ENCODE measurements at places on chromosomes 16 and 17.

DNA sequence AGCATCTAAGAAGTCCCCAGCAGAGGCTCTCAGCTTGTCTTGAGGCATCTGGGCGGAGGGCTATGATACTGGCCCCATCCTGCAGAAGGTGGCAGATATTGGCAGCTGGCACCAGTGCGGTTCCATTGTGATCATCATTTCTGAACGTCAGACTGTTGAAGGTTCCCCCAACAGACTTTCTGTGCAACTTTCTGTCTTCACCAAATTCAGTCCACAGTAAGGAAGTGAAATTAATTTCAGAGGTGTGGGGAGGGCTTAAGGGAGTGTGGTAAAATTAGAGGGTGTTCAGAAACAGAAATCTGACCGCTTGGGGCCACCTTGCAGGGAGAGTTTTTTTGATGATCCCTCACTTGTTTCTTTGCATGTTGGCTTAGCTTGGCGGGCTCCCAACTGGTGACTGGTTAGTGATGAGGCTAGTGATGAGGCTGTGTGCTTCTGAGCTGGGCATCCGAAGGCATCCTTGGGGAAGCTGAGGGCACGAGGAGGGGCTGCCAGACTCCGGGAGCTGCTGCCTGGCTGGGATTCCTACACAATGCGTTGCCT, at the start of gene CIITA:
Gene CIITA (plus strand): TSS at position 404 of the 543 bp plus-strand sequence. CDS start 129 bp downstream, at position 533.
- DNase-seq: peak; percentile 26

DNA sequence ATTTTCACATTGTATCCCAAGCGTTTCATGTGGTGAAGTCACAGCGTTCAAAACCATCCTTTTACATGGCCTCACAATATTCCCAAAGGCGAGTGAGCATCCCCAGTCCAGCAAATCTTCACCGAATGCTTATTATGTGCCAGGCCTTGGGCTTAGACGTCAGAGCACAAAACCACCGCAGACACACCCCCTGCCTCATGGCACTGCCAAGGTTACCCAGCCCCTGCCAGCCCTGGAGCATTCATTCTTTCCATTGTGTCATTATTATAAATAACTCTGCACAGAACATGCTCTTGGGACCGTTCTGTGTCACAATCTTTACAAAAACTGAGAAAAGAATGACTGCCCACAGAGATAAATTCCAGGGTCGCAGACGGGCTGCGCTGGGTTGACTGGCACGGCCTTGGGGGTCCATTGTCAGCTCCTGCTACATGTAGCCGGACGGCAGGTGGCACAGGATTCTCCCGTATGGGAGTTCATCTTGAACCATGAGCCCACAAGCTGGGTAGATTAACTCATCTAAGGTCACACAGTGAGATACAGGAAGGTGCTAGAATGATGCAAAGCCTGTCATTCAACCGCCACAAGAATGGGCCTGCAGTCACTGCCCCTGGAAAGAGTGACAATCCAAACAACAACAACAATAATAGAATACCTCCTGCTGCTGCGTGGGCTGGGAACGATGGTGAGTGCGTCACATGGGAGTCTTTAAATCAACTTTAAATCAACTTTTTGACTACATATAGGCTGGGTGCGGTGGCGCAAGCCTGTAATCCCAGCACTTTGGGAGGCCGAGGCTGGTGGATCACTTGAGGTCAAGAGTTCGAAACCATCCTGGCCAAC, 4.5 kb upstream of the NECAB2 start:
- no peak for DNase-seq

GRCh38 chr16:46568472-46569230, 52.5 kb downstream of the SHCBP1 start:
- no peak for DNase-seq

GRCh38 chr17:4839965-4840892, 7.1 kb downstream of the MINK1 start:
- DNase-seq: no peak

GRCh38 chr17:75267411-75268232, 3.4 kb downstream of the MIF4GD start:
- peak; percentile 30 for DNase-seq

DNA sequence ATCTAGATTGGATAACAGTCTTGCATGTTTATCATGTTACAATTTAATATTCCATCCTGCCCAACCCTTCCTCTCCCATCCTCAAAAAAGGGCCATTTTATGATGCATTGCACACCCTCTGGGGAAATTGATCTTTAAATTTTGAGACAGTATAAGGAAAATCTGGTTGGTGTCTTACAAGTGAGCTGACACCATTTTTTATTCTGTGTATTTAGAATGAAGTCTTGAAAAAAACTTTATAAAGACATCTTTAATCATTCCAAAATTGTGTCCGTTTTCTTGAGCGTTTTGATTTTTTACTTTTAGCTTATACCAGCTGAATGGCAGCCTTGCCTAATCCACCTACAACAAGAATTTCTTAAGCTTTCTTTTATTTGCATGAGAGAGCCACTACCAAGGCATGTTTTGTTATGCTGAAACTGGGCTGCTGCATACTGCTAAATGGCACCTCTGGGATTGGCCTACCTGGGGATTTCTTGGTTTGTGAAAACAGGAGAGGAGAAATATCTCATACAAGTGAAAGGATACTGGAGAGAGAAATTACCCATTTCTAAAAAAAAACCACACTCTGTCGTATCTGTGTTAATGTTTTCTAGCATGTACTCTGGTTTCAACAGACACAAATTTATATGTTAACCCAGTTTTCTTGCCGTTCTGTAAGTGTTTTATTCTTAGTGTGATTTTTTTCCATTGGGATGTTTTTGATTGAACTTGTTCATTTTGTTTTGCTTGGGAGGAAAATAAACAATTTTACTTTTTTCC, 52.2 kb downstream of the TUBD1 start:
- peak; percentile 80 for DNase-seq

GRCh38 chr16:49236216-49236615, 45.4 kb downstream of the CBLN1 start:
- no peak for DNase-seq

DNA sequence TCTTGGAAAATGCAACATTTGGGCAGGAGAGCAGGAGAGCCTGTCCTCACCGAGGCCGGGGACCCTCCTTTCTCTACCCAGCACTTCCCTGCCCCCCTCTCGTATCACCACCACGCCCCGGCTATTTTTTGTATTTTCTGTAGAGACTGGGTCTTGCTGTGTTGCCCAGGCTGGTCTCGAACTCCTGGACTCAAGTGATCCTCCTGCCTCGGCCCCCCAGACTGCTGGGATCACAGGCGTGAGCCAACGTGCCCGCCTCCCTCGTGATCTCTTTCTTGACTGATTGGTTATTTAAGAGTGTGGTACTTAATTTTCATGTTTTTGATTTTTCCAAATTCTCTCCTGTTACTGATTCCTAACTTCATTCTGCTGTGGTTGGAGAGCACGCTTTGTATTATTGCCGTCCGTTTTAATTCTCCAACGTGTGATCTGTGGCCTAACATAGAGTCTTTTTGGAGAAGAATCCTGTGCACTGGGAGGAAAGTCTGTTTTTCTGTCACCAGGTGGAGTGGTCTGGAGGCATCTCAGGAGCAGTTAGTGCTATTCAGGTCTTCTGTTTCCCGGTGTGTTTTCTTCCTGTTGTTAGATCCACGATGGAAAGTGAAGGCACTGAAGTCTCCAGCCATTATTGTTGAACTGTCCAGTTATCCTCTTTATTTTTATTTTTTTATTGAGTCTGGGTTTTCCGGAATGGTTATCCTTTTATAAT, 40.4 kb downstream of the ZNF778 start:
- DNase-seq: no peak

DNA sequence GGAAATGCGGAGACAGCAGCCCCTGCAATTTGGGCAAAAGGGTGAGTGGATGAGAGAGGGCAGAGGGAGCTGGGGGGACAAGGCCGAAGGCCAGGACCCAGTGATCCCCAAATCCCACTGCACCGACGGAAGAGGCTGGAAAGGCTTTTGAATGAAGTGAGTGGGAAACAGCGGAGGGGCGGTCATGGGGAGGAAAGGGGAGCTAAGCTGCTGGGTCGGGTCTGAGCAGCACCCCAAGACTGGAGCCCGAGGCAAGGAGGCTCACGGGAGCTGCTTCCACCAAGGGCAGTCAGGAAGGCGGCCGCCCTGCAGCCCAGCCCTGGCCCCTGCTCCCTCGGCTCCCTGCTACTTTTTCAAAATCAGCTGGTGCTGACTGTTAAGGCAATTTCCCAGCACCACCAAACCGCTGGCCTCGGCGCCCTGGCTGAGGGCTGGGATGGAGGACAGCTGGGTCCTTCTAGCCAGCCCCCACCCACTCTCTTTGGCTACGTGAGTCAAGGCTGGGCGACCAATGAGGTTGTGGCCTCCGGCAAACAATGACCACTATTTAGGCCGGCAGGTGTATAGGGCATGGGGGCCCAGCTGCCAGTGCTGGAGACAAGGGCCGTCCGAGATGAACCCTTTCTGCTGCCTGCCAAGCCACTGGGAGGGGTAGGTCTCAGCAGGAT, 507 bp downstream of the SERPINF1 start:
- peak; percentile 64 for DNase-seq

DNA sequence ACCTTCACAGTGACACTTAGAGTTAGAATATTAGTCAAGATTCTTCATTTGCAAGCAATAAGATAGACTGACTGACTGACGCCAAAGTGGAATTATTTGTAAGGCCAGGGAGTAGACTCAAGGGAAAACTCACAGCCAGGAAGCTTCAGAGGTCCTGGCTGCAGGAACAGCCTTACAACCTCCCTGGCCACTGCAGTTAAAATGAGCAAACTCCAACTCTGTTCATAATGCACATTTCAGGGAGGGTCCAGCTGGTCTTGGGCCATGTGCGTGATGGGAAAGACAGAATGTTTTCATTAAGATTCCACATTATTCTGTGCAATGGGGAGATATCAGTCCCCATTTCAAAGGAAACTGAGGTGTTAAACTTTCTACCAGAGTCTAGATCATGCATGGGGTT, 9.9 kb downstream of the CAPNS2 start:
- no peak for DNase-seq

- DNase-seq: peak; percentile 78
Measured at GRCh38 chr16:89922477-89922883, 662 bp upstream of the TUBB3 start.

DNA sequence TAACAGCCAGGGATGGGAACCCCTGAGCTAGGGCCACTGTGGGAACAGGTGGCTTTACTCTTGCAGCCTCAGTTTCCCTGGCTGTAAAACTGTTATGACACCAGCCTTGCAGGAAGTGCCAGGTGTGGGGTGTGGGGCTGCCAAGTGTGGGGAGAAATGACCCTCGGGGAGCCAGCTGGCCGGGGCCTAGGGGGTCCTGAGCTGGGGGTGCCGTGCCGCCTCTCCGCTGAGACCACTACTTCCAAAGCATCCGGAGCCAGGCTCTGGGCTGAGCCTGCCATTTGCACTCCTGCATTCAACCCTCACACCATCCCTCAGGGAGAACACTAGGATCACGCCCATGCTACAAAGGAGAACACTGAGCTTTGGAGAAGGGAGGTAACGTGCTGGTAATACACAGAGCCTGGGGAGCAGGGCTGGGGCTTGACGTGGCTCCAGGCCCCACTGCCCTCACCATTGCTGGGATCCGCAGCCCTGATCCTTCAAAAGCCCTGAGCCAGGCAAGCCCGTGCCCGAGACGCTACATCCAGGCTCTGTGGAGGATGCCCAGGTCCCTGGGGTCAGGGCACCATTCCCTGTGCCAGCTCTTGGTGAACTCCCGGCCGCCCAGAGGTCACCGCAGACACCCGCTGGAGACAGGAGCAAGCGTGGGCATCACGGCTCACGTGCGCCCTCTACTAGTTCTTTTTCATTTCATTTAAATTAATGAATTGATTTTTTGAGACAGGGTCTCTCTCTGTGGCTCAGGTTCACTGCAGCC, 28.8 kb upstream of the GINS2 start:
- DNase-seq: peak; percentile 49

DNA sequence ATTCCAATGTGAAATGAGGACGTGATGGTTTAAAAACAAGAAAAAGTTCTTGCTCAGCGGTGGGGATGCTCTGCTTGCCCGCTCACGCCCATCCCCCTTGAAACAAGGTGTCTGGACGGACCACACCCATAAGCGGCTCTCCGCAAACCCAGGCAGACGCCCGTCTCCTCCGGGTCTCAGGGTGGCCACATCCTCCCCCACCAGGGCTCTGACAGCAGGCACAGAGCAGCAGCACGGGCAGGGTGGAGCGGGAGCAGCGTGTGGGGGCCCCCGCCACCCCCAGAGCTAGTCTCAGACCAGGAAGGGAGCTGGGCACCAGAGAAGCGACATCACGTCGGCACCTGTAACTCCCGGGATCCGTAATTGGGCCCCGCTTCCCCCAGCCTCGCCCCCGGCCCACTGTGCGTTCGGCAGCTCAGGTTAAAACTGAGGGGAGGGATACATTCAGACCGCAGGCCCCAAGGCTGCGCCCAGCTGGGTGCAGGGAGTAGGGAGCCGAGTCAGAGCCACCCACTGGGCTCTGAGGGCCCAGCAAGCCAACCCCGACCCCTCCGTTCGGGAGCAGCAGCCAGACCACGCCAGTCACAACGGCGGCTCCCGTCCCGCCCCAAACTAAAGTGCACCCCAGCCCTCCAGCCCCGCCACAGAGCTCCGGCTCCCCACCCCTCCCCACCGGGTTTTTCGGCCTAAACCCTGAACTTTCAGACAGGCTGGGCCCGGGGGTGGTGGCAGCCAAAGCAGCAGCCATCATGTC, 22.0 kb downstream of the CLUH start:
- no peak for DNase-seq

DNA sequence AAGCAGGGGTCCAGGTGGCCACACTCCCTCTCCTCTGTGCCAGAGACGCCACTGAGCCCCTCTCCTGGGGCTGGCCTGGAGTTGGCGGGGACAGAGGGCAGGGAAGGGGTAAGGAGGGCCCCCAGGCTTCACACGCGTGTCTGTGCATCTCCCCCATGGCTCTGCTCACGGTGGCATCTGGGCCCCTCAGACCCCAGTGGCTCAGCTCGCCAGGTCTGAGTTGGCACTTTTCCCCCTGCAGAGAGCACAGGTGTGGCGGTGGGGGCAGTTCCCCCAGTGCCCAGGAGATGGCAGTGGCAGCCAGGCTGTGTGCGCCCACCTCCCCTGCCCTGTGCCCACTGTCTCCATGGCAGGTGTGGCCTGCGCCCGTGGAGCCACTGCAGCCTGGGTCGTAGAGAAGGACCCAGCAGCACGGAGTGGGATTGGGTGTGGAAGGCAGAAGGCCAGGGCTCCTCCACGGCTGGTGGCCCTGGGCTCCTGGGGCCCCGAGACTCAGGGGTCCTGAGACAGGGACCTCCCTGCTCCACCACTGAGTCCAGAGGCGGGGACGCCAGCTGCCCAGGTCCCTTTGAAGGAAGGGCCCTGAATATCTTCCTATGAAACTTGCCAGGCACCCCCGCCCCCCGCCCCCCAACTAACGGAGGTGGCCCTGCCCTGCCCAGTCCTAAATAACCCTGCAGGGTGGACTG, 4.3 kb upstream of the APRT start:
- DNase-seq: peak; percentile 11
